ENCODE measurements at places on chromosomes 6 and 20.

GRCh38 chr6:167981916-167982462 lies 15.5 kb upstream of the KIF25 start:
- no peak for DNase-seq

- no peak for DNase-seq
Measured at GRCh38 chr20:33005908-33006775, 1.4 kb upstream of the BPIFB2 start.

DNA sequence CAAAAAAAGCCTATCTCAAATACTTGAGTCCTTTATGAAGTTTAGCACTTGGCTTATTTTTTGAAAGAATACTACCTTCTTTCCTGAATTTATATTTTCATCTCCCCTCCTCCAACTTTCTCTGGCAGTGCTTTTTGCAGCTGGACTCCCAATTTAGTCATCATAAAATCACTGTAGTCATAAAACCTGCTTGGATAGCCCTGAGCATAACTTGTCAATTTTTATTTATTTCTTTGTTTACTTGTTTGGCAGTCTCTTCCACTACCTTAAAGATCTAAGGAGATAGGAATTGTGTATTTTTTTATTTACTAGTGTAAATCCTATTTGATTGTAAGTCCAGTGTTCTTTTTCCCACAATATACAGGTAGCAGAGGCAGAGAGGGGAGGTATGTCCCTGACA lies 11.2 kb upstream of the EDN1 start:
- no peak for DNase-seq

DNA sequence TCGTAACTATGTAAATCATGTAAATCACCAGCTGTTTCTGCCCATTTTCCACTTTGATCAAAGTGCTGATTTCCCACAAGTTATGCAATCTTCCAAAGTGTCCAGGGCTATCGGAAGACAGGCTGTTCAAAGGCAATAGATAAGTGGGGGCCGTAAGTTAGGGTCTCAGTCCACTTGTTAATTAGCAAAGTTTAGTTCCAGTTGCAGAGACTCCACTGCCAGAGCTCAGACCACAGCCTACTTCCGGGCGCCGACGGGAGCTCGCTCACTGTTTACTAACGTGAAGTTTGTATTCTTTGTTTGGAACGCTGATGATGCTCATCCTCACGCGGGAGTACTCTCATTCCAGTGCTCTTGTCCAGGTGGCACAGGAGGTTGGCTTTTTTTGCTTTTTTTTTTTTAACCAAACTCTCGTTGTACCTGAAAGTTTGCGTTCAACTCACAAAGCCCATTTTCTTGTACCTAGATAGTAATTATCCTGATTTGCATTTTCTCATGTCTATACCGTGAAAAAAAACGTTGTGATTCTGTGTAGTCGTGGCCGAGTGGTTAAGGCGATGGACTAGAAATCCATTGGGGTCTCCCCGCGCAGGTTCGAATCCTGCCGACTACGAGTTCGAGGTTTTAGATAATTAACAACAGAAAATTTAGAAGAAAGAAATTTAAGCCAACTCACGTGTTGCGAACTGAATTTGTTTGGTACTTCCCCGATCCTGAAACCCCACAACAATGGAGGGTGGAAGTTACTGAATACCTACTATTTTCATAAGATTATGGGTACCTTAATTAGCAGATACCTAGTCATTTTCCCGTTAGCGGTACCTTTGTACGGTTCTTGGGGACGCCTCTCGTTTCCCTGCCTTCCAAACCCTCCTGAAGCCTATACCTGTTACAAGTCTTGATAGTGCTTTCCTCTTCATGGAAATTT lies 29.9 kb upstream of the ZNF184 start:
- DNase-seq: peak; percentile 68

GRCh38 chr20:11436113-11436905 lies 481.4 kb upstream of the BTBD3 start:
- DNase-seq: no peak

DNA sequence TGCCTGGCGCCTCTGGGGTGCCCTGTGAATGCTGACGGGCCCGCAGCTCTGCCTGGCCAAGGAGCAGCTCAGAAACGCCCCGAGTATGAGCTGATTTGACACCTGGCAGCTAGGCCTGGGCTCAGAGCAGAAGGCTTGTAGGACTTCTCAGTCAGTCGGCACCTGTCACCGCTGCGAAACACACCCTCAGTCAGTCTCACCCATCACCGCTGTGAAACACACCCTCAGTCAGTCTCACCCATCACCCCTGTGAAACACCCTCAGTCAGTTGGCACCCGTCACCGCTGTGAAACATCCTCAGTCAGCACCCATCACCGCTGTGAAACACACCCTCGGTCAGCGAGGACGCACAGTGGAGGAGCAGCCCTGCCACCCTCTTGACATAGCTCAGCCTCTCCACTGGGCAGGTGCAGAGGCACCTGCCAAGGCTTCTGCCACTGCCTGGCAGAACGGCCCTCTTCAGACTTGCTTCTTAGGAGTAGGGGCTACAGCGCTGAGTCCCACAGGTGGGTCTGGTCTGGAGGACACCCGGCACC lies 109.0 kb downstream of the PSMB1 start:
- DNase-seq: no peak

GRCh38 chr6:149492798-149493343 lies 8.1 kb upstream of the ZC3H12D start:
- DNase-seq: no peak

GRCh38 chr6:39075807-39076622 lies 27.4 kb downstream of the GLP1R start:
- no peak for DNase-seq

DNA sequence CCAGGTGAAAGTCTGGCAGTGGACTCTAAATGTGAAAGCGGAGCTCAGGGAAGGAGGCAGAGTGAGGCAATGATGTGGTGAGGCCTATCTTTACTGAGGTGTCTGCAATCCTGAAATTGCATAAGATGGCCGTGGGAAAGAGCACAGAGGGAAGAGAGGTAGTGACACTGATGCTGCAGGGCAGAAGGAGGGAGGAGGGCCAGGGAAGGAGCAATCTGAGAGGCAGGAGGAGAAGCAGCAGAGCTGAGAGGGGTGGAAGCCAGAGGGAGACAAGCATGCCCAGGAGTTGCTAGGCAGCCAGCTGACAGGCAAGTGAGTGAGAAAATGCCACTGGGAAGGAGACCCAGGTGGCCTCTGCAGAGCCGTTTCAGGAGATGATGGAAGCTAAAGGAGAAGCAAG lies 97.4 kb upstream of the CNR1 start:
- no peak for DNase-seq

DNA sequence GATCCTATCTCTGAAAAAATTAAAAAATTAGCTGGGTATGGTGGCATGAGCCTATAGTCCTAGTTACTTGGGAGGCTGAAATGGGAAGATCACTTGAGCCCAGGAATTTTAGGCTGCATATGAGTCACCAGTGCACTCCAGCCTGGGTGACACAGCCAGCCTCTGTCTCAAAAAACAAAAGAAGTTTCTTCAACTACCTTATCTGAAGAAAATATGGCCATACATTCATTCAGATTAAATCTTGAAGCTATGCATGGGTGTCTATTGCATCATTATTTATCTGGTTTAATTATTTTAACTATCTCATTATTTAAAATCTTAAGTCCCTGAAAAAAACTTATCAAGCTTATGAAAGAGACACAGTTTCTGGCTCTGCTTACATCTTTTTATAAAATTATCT lies 204.1 kb downstream of the SIM1 start:
- DNase-seq: peak; percentile 39

- DNase-seq: peak; percentile 73
Measured at GRCh38 chr6:7919871-7920270, 9.3 kb upstream of the TXNDC5 start.

DNA sequence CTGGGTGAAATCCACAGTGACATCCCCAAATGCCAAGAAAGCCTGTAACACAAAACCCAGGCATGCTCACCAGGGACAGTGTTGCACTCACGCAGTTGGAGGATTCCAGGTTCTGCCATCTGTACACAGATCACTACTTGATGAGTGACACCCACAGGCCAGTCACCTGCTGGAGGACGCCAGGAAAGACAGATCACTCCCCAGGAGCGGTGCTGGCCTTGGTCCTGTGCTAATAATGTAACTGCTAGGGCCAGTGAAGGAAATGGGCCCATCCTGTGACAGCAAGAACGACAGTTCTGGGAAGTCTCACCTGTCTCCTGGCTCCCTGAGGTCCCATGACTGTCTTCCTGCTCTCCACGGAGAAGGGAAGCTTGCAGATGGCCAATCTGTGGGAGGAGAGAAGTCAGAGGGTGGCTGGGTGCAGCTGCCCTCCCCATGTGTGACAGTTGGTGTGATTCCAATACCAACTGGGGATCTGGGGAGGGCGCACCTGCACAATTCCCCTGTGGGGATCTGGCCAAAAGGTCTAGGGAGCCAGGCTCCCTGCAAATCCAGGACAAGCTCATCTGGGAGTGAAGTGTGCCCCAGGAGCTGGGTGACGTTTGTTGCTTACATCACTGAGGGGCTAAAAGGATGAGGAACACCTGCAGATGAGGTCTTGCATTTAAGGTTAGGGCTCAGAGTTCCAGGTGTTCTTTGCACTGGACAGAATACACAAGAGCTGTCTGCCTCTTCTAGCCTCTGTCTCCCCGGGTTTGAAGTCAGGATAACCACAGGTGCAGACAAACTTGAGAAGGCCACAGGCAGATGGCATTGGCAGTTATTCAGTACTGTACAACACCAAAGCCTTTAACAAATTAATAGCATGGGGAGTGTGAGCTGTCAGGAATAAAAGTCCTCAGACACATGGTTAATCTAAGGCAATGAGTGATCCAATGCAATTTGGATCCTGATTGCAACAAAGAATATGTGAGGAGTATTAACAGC lies 10.3 kb downstream of the ZNF337 start:
- DNase-seq: no peak

DNA sequence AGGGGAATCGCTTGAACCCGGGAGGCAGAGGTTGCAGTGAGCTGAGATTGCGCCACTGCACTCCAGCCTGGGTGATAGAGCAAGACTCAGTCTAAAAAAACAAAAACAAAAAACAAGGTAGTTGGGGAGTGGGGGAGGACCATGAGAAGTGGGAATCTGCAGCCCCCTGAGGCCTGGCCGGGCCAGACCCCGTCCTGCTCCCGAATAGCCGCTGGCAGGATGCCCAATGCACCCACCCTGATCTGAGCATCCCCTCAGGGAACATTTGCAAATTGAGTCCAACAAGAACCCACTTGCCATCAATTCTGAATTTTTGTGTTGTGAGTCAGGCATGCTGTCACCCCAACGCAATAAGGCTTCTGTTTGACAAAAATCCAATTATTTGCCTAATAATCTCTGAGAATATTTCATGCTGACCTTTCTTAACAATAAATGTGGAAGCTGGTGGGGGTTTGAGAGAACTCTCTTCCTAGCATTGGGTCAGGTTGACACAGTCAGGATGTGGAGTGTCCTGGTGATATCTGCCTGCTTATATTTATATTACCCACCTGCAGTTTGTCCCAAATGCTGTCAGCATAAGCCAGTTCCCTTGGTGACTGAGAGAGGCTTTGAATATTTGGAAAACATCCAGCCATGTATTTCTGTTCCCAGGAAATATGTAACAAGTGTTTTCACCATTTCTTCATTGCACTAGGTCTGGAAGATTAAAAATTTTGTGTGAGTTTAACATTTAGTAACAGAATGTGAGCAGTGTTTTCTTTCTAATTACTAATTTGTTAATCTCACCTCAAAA lies 28.4 kb upstream of the FRMD1 start:
- peak; percentile 12 for DNase-seq

GRCh38 chr20:54106162-54106561 lies 35.8 kb upstream of the BCAS1 start:
- DNase-seq: no peak

DNA sequence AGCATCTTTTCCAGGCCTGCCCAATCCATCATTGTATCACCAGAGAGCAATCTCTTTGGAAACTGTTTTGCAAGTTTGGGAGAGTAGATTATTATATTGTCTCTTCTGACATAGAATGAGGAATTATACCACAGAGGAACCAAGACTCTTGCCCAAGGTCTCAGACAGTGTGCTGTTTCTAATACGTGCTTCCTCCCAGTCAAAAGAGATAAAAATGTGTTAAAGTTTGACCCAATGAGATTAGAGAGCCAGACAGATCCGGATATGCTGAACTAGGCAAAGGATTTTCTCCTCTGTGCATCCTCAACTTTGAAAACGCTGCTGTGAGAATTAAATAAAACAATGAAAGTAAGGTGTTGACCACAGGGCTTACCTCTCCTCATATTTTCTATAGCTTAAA lies 18.6 kb upstream of the NT5E start:
- DNase-seq: no peak

GRCh38 chr6:29830409-29830808 lies 2.8 kb downstream of the HLA-G start:
- no peak for DNase-seq

DNA sequence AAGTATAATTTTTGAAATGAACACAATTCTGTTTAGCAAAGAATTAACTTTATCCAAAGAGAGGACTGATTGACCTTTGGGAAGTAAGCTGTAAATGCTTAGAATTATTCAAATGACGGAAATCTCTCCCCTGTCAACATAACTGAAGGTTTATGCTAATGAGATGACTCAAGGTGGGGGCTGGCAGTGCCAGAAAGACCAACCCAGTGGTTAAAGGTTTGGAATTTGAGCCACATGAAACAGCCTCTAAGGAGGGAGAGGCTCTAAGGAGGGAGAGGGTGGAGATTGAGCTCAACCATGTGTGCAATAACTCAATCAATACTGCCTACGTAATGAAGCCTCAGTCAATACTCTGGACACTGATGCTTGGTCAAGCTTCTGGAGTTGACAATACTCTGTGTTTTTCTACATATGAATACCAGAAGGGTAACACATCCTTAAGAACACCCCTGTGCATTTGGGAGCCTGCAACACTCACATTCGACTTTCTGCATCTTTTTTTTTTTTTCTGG lies 123.4 kb upstream of the TENT5A start:
- no peak for DNase-seq

- DNase-seq: peak; percentile 48
Measured at GRCh38 chr6:31597006-31597405, 4.2 kb upstream of the NCR3 start.

DNA sequence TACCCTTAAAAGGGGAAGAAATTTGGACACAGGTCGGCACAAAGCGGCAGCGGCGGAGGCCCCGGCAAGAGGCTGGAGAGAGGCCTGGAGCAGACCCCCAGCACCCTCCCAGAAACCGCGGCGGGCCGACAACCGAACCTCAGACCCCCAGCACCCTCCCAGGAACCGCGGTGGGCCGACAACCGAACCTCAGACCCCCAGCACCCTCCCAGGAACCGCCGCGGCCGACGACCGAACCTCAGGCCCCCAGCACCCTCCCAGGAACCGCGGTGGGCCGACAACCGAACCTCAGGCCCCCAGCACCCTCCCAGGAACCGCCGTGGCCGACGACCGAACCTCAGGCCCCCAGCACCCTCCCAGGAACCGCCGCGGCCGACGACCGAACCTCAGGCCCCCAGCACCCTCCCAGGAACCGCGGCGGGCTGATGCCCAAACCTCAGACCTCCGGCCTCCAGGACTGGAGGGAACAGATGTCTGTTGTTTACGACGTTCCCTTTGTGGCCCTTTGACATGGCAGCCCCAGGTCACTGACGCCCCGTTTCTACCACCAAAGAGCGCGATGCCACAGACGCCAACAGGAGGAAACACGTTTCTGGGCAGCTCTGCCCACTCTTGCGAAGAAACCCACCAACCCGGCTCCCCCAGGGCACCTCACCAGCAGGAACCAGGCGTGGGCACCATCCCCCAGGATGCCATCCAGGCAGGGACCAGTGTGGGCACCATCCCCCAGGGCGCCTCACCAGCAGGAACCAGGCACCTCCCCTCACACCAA lies 28.4 kb downstream of the ZBTB46 start:
- DNase-seq: no peak
